ENCODE measurements at places on chromosomes 3 and 15.

DNA sequence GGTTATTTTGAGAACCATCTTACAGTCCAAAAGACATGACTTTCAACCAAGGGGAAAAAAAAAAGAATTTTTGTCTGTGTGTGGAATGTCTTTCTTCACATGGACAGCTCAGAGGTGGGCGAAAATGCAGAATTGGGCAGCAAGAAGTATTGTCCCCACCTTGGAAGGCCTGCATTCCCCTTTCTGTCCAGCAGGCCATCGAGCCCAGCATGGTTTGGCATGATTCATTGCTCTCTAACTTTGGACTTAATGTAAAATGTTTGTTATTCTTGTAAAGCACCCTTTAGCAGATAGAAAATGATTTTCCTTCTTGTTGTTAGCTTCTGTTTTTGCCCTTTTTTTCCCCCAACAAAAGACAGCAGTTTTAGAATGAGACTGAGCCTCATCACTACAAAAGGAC, 12.4 kb downstream of the MYO1E start:
- no peak for DNase-seq

- no peak for DNase-seq
These were observed 148.4 kb downstream of the B3GALNT1 start for GRCh38 chr3:160956785-160957184.

GRCh38 chr3:59547874-59548273, 498.0 kb upstream of the CFAP20DC start:
- no peak for DNase-seq

- DNase-seq, result no peak
These were observed 60.6 kb downstream of the PLCL2 start for GRCh38 chr3:16945330-16945729.

- DNase-seq, result no peak
These were observed 41.0 kb downstream of the IQSEC1 start for GRCh38 chr3:13032206-13032605.

GRCh38 chr3:14946739-14947099, 664 bp upstream of the NR2C2 start:
- no peak for DNase-seq

GRCh38 chr3:40178012-40178594, 131.4 kb upstream of the EIF1B start:
- DNase-seq, result no peak

DNA sequence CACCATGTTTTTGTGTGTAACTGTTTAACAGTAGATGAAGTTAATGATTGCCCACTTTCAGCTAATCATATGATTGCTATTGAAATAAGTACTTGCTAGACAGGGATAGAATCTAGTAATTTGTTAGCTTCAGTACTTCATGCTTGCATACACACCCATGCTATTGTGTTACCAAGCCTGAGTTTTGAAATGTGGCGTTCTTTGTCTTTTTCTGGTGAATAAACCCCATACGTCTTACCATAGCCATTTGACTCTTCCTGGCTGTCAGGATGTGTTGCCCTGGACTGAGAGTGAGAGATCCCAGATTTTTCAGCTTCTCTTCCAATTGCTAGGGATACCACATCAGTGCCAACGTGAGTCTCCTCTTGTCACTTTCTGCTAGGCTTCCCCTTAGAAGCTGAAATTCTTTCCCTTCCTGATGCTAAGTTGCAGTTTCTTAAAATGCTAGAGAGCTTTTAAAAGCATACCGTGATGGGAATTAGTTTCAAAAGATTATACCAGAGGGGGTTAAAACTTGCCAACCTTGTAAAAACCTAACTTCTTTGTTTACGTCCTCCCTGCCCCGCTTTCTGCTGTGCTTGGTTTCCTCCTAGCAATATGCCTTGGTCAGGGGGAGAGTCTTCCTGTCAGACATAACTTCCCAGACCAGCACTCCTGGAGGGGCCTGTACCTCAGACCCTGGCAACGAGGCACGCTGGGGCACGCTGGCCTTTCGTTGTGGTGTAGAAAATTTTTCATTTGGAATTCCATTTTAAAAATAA, 62.9 kb upstream of the ULK4 start:
- DNase-seq, result no peak

DNA sequence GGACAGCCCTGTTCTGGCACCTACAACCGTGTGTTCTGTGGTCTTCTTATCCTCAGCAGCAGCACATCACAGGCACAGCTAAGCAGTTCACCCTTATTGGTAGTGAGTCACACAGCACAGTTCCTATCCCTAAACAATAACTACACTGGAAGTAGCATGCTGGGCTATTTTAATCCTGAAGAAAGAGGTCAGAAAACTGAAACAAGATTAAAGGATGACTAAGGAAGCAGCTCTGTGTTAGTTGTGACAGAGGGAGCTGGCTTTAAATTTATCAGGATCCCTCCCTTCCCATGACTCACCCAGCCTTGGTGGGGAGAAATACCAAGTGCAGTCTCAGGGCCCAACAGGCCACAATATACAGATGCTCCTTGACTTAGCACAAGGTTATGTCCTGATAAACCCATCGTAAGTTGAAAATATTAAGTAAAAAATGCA, 144.3 kb downstream of the ERC2 start:
- no peak for DNase-seq

GRCh38 chr3:146128939-146129338, 32.0 kb downstream of the PLOD2 start:
- no peak for DNase-seq

DNA sequence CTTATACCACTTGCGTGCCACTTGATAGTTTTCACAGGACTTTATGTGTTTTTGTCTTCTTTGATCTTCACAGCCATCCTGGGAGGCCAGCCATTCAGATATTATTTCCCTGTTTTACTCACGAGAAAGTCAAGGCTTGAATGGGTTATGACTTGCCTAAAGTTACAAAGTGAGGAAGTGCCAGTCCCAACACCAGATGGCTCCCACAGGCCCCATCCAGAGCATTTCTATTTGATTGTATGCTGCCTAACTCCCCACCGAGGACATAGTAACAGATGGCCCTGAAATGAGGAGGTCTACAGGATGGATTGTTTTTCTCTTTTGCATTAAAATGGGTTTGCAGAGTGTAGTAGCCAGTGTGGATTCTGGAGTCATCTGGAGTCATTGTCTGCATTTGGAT, 74.5 kb downstream of the SPTSSB start:
- no peak for DNase-seq

- no peak for DNase-seq
These were observed 19.6 kb downstream of the PPARG start for GRCh38 chr3:12308517-12308916.

GRCh38 chr3:85244091-85244490, 285.3 kb downstream of the CADM2 start:
- DNase-seq, result no peak

GRCh38 chr3:22319446-22319845, 568.4 kb upstream of the ZNF385D start:
- DNase-seq, result no peak

GRCh38 chr3:153673853-153674252, 447.3 kb upstream of the ARHGEF26 start:
- no peak for DNase-seq

GRCh38 chr15:78085928-78086327, 6.4 kb upstream of the SH2D7 start:
- DNase-seq, result no peak

DNA sequence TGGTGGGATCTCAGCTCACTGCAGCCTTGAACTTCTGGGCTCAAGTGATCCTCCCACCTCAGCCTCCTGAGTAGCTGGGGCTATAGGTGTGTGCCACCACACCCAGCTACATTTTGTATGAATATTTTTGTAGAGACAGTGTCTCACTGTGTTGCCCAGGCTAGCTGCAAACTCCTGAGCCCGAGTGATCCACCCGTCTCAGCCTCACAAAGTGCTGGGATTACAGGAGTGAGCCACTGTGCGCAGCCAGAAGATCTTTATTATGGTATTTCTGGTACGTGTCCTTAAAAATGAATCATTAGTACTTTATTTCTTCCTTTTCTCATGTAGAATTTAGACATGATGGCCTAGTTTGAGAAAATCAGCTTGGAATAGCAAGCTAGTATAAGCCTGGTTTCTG, 153.3 kb downstream of the BCHE start:
- no peak for DNase-seq

- no peak for DNase-seq
These were observed 151.1 kb downstream of the IL20RB start for GRCh38 chr3:137108699-137109440.

GRCh38 chr3:133853063-133853924, 42.4 kb downstream of the RAB6B start:
- DNase-seq, result no peak

GRCh38 chr3:154734468-154734867, 304.5 kb upstream of the GPR149 start:
- no peak for DNase-seq

GRCh38 chr15:66068801-66069200, 184.7 kb downstream of the MEGF11 start:
- no peak for DNase-seq

- no peak for DNase-seq
These were observed 163.1 kb downstream of the STAC start for GRCh38 chr3:36543276-36543997.

- DNase-seq, result no peak
These were observed 20.6 kb downstream of the COPS2 start for GRCh38 chr15:49134683-49135341.

DNA sequence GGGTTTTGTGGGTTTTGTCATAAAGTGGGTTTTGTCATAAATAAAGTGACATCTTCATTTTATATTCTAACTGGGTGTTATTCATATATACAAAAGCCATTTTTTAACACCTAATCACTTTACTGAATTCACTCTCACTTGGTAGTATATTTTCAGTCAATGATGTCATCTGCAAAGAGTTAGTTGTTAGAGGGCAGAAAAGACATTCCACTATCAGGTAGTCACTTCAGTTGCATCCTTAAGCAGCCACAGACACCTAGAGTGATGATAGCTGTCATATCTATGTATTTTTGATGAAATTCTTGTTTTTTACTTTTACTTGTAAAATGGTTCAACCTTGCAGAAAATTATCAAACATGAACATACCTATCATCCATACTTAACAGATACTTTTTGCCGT, 89.0 kb downstream of the DHX36 start:
- no peak for DNase-seq

GRCh38 chr3:127753898-127754410, 68.4 kb downstream of the MGLL start:
- no peak for DNase-seq

- no peak for DNase-seq
These were observed 4.4 kb upstream of the RASA2 start for GRCh38 chr3:141482245-141482922.

- DNase-seq, result no peak
These were observed 760.4 kb downstream of the ZPLD1 start for GRCh38 chr3:103195216-103195615.

DNA sequence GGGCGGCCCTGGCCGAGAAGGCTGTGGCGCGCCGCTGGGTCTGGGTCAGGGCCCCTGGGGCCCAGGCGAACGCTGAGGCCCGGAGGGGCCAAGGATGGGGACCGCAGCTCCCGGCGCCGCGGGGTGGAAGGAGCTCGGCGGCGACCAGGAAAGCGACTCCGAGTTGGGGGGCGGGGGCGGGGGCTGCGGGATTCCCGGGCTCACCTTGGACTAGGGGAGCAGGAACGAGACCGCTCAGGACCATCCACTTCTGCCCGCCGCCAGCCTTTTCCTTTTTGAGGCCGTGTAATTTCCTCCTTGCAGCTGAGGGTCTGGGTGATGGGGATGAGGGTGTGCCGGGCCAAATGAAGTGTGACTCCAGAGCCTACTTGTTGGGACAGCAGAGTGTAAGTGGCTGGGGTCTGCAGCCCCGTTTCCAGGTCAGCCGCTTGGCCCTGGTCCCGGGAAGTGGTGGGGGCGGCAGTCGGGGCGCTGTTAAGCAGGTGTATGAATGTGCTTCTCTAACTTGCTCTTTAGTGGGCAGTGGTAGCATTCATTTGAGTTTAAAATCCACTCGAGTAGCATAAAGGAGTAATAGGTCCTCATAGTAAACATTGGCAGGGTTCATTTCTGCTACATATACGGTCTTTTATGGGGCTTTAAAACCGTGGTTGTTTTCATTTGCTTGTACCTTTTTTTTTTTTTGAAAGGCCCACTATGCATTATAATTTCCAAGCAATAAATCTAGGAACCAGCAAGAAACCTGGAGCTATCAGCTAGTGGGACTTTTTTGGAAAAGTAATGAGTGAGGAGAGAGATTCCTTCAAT, 717 bp downstream of the PXK start:
- no peak for DNase-seq

DNA sequence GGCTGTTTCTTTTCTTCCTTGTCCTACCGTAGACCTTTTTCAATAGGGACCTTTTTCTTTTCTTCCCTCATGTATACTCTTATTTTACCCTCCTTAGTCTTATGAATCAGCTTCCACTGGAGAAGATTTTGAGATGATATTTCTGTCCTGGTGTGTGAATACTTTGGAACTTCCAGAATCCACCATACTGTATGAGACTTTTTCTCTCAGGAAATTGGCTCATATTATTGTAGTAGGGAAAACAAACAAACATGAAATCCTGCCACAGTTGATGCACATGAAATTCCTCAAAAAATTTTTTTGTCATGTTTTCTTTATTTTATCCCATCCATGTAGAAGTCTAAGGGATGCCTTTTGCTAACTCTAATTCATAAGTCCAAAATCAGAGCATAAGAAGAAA, 289.3 kb upstream of the PLSCR5 start:
- no peak for DNase-seq

All from NCI-H1436 treated with DMSO at 0.1 percent for 48 hours (cell line).